Calu3 (cell line): ENCODE measurements at places on chromosomes 4 and X.

- DNase-seq = no peak
- H3K4me3 ChIP-seq = no peak overlapping the region
- no peaks in the 10 kb centered on the region for H3K36me3 ChIP-seq
- H3K4me1 ChIP-seq = no peaks in the 10 kb centered on the region
These were observed 49.3 kb upstream of the EPHA5 start for GRCh38 chr4:65719635-65720034.

GRCh38 chr4:134911941-134912340, 710.4 kb upstream of the PABPC4L start:
- H3K27me3 ChIP-seq = no peaks in the 10 kb centered on the region
- H3K36me3 ChIP-seq = no peaks in the 10 kb centered on the region
- H3K4me3 ChIP-seq = no peak overlapping the region
- H3K27ac ChIP-seq = no peak overlapping the region

GRCh38 chr4:151688003-151688784, 72.6 kb downstream of the GATB start:
- H3K4me3 ChIP-seq = no peak overlapping the region
- no peak for DNase-seq
- H3K27ac ChIP-seq = no peak overlapping the region
- H3K4me1 ChIP-seq = no peaks in the 10 kb centered on the region

GRCh38 chr4:161767116-161767515, 396.7 kb downstream of the FSTL5 start:
- H3K36me3 ChIP-seq = no peaks in the 10 kb centered on the region
- H3K4me1 ChIP-seq = peaks cover 6% of the 10 kb centered on the region
- no peak for DNase-seq
- H3K27ac ChIP-seq = no peak overlapping the region
- no peak overlapping the region for H3K4me3 ChIP-seq
- no peaks in the 10 kb centered on the region for H3K27me3 ChIP-seq

DNA sequence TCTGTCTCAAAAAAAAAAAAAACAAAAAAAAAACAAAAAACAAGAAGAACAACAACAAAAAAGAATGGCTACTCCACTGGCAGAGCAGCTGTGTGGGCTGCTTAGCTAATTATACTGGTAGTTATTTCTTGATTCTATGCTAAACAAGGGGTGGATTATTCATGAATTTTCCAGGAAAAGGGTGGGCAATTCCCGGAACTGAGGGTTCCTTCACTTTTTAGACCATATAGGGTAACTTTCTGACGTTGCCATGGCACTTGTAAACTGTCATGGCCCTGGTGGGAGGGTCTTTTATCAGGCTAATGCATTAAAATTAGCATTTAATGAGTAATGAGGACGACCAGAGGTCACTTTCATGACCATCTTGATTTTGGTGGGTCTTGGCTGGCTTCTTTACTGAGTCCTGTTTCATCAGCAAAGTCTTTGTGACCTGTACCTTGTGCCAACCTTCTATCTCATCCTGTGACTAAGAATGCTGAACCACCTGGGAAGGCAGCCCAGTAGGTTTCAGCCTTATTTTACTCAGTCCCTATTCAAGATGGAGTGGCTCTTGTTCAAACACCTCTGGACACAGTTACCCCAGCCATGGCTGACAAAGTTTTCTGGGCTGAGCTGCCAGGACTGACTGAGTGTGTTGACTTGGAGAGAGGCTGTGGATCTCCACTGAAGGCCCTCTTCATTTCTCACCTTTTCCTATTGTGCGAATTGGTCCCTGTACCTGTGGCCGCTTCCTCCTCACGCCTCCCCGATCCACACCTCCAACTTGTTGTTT, 1.3 kb upstream of the OCIAD2 start:
- H3K36me3 ChIP-seq = peaks cover 34% of the 10 kb centered on the region
- DNase-seq = no peak
- H3K4me3 ChIP-seq = no peak overlapping the region
- H3K4me1 ChIP-seq = peaks cover 36% of the 10 kb centered on the region
- no peaks in the 10 kb centered on the region for H3K27me3 ChIP-seq

DNA sequence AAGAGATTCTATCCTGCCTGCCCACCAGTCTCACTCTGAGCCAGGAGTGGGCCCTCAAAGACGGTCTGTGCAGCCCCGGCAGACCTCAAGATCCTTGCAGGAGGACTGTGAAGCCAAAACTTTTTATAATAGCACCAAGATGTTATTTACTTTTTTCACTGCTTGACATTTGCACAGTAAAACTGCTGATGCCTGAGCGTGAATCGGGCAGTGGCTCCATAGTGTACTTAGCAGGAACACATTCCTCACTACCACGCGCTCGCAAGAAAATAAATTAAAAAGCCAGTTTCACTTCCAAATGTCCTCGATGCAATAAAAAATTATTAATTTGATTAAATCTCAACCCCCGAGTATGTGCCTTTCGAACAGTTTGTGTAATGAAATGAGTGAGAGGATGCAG, 22.5 kb downstream of the GPM6B start:
- no peaks in the 10 kb centered on the region for H3K27me3 ChIP-seq
- DNase-seq = no peak

DNA sequence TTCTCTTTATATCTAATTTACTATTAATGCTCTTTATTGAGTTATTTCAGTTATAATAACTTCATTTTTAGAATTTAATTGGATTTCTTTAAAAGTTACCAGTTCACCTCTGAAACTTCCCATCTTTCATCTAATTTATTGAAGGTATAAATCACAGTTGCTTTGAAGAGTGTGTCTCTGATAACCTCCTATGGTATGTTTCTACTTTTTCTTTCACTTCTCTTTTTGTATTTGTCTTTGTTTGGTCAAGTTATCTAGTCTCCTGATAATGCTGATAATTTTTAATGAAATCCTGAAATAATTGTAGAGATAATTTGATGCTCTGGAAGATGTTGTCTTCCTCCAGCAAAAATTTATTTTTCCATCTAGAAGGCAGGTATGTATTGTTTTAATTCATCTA, 141.6 kb upstream of the NPY2R start:
- H3K36me3 ChIP-seq = no peaks in the 10 kb centered on the region
- no peaks in the 10 kb centered on the region for H3K27me3 ChIP-seq
- no peak for DNase-seq
- no peaks in the 10 kb centered on the region for H3K4me1 ChIP-seq

DNA sequence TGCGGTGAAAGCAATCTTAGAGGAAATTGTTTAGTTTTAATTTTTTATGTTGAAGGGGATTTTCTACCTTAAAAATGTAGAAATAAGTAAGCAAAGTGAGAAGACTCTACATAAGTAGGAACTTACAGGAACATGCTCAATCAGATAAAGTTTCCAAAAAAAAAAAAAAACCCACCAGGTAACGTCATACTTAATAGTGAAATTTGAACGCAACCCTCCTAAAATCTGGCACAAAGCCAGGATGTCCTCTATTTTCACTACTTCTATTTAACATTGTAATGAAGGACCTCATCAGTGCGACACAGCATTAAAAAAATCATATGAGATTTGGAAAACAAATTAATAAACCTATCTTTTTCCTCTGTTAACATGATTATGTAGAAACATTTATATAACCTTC, 135.0 kb upstream of the FAT4 start:
- H3K4me1 ChIP-seq = no peaks in the 10 kb centered on the region
- no peaks in the 10 kb centered on the region for H3K36me3 ChIP-seq
- DNase-seq = no peak
- no peak overlapping the region for H3K4me3 ChIP-seq

- H3K27me3 ChIP-seq = no peaks in the 10 kb centered on the region
- H3K4me1 ChIP-seq = no peaks in the 10 kb centered on the region
- H3K36me3 ChIP-seq = no peaks in the 10 kb centered on the region
- H3K27ac ChIP-seq = no peak overlapping the region
- no peak for DNase-seq
- no peak overlapping the region for H3K4me3 ChIP-seq
These were observed 95.3 kb upstream of the MCF2 start for GRCh38 chrX:139803224-139803623.

- no peak overlapping the region for H3K4me3 ChIP-seq
- DNase-seq = no peak
- peaks cover 6% of the 10 kb centered on the region for H3K36me3 ChIP-seq
- H3K4me1 ChIP-seq = peaks cover 25% of the 10 kb centered on the region
- no peaks in the 10 kb centered on the region for H3K27me3 ChIP-seq
These were observed 301.7 kb upstream of the DIPK2B start for GRCh38 chrX:45502396-45502795.

DNA sequence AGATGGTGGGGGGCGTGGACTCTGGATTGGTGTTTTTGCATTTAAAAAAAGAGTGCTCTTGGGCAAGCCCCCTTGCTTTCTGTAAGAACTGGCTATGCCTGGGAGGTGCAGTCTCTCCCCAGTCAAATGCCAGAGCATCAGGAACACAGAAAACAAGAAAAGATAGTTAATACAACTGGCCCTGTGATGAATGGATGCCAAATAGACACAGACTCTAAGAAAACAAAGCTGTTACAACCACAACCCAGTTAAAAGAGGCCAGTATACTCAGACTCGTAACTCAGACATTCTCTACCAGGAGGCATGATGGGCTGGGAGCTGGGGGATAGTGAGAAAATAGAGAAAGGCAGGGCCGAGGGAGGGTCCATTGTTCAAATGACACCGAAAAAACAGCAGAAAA, 32.5 kb upstream of the C1QTNF7 start:
- DNase-seq = no peak
- no peaks in the 10 kb centered on the region for H3K36me3 ChIP-seq
- H3K27me3 ChIP-seq = peaks cover 28% of the 10 kb centered on the region
- H3K4me3 ChIP-seq = no peak overlapping the region
- no peak overlapping the region for H3K27ac ChIP-seq

DNA sequence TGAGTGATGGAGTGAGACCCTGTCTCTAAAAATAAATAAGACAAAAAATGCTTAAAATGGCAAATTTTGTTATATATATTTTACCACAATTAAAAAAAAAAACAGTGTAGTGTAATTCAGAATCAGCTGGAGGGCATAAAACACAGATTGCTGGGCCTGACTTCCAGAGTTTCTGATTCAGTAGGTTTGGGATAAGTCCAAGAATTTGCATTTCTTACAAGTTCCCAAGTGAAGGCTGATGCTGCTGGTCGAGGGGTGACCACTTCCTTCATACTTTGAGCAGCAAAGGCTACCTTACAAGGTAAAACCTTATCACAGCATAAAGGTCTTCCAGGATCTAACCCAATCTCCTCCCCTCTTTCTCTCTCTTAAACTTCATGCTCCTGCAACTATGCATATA, 40.7 kb downstream of the KLHL8 start:
- no peak overlapping the region for H3K4me3 ChIP-seq
- DNase-seq = no peak
- no peaks in the 10 kb centered on the region for H3K36me3 ChIP-seq
- no peaks in the 10 kb centered on the region for H3K27me3 ChIP-seq

- H3K4me3 ChIP-seq = no peak overlapping the region
- no peaks in the 10 kb centered on the region for H3K27me3 ChIP-seq
- no peak for DNase-seq
- H3K27ac ChIP-seq = no peak overlapping the region
- no peaks in the 10 kb centered on the region for H3K4me1 ChIP-seq
- H3K36me3 ChIP-seq = no peaks in the 10 kb centered on the region
These were observed 765.6 kb upstream of the TENM3 start for GRCh38 chr4:181477591-181477990.
